NAMALWA (cell line): ENCODE measurements at places on chromosomes 16 and 17.

GRCh38 chr17:44333371-44333770, 8.7 kb upstream of the SLC25A39 start:
- DNase-seq, result no peak

GRCh38 chr16:60905811-60906210, 1130.4 kb downstream of the CDH8 start:
- no peak for DNase-seq

GRCh38 chr17:74368341-74369081, 1.2 kb downstream of the GPR142 start:
- DNase-seq, result peak; percentile 62

- no peak for DNase-seq
These were observed 37.7 kb downstream of the GINS2 start for GRCh38 chr16:85650844-85651628.

GRCh38 chr17:39484178-39484577, 22.9 kb downstream of the CDK12 start:
- DNase-seq, result no peak

DNA sequence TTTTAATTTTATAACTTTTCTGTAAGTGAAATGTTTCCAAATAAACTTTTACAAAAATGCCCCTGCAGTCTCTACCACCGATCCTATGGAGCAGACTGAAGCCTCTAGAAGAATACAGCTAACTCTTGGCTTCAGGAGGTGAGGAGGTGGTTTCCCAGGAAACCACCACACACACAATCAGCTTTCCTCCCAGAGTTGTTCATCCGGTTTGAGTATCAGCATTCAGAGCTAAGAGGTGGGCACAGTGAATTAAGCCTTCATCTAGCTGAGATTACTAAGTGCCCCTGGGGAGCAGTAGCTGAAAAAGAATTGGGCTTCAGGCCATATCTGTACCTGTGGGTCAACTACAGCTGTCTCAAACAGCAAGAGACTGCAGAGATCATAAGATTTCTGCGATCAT, 139.7 kb downstream of the AATF start:
- no peak for DNase-seq

- DNase-seq, result no peak
These were observed 54.0 kb upstream of the ZNF750 start for GRCh38 chr17:82893779-82894178.

DNA sequence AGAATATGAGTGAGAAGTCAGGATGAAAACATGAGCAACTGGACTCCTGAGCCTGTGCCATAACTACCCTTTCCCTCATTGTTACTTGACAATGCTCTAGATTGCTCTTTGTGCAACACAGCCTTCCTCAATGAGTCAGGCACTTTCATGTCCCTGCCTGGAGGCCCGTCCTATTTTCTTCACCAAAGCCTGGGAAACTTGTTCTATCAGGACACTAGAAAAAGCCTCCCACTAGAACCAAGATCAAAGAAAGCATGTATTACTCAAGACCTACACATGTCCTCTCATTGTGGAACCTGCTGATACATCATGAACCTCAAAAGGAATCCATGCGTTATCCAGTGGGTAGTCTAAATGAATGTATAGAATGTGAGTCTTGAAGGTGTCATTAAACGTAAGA, 624.5 kb downstream of the TOX3 start:
- DNase-seq, result no peak

GRCh38 chr16:64364016-64364415, 757.8 kb downstream of the CDH11 start:
- DNase-seq, result no peak

- no peak for DNase-seq
These were observed 14.4 kb downstream of the ASPSCR1 start for GRCh38 chr17:81991684-81992305.

- DNase-seq, result no peak
These were observed 88.2 kb downstream of the SPECC1 start for GRCh38 chr17:20097330-20097729.

DNA sequence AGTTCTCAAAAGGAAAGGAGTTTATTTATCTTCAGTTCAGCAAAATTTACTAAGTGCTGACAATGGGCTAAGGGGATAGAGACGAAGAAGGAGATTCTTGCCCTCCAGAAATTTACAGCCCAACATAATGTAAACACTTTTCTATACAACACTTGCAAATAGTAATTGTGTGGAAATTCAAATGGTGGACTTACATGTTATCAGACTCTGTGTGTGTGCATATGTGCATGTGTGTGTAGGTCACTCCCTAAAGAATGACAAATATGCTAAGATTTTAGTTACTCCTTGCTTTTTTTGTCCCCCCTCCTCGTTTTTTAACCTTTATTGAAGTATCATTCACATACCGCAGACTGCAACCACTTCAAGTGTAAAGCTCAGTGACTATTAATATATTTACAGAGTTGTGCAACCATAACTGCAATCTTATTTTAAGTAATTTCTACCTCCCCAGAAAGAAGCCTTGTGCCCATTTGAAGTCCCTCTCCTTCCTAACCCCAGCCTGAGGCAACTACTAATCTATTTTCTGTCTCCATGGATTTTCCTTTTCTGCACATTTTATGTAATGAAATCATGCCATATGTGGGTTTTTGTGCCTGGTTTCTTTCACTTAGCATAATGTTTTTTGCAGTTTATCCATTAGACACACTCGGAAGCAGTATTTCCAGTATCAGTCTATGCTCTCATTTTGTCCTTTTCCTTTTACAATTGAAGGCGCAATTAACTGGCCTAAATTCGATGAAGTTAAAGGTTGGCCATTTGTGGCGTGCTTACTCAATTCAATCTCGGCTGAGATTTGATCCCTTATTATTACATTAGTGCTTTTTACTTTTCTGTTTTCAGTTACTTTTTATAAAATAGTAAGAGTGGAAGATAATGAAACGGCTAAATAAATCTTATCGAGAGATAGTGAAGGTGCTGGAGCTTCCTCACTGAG, 318.4 kb downstream of the HAPSTR1 start:
- no peak for DNase-seq

DNA sequence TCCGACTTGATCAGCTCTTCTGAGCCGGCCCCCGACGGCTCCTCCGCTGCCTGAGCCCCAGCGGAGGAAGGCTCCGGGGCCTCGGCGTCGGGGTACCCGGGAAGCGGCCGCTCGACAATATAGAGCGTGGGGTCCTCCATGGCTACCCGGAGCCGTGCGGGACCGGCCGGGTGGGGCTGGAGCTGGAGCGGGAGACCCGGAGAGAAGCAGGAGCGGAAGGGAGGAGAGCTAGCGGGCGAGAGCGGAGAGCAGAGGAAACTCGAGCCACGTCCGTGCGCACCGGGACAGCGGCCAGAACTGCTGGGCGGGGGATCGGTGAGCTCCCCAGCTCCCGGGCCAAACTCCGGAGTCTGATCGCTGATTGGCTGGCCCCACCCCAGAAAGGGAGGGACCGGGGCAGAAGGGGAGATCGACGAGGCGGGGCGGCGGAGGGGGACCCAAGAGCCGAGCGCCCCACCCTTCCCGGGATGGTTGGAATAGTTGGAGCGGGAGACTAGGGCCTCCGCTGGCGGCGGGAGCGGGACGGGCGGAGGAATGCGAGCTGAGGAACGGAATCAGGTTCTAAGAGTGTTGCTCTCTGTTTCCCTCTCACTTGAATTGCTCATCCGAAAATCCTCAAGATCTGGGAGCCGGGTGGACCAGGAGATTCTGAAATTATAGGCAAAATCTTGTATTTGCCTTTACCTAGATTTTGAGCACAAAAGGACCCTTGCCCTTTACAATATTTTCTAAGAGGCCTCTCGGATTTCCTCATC, at the start of gene CAVIN1:
Gene CAVIN1 (minus strand): TSS at position 299 of the 755 bp plus-strand sequence. CDS start 159 bp downstream, at position 140.
- no peak for DNase-seq

- DNase-seq, result no peak
These were observed 14.0 kb upstream of the ATP2C2 start for GRCh38 chr16:84354306-84354705.

DNA sequence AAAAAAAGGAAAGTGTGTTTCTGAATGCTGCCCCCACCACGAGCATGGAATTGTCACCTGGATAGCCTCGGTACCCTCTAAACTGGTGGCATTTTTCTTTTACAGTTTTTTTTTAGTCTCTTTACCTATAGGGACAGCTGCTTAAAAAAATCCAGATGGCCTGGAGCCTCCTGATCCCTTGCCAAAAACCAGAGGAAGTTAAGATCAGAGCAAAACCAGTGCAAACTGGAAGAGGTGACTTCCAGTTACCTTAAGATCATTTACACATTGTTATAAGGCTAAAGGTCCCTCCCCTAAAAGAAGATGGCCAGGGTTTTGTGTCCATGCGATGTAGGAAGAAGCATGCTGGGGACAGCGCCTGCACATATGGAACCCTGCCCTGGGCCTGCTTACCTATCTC, 3.5 kb downstream of the MEFV start:
- DNase-seq, result no peak

- no peak for DNase-seq
These were observed 8.5 kb upstream of the RNF222 start for GRCh38 chr17:8406174-8406573.

DNA sequence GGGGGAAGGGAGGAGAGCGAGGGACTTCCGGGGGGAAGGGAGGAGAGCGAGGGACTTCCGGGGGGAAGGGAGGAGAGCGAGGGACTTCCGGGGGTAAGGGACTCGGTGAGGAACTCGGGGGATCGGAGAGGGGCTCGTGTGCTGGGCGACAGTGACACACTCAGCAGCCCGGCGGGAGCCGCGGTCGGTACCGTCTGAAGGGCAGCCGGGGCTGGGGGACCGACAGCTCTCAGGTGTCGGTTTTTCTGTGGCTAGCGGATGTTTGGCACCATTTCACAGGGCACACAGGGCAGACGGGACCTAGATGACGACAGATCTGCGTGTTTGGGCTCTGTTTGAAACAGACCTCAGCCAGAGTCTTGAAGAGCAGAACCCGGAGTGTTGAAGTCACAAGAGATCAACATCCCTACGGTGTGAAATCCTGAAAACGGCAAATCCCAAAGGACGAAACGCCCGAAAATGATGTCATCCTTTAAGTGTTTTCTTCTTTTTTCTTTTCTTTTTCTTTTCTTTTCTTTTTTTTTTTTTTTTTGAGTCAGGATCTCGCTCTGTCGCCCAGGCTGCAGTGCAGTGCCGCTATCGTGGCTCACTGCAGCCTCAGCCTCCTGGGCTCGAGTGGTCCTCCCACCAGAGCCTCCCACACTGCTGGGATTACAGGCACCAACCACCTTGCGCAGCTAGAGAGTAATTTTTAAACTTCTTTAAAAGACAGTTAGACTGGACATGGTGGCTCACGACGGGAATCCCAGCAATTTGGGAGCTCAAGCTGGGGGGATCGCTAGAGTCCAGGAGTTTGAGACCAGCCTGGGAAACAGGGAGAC, 23.9 kb downstream of the ZNF778 start:
- peak; percentile 91 for DNase-seq

- DNase-seq, result no peak
These were observed 910 bp downstream of the ITGAL start for GRCh38 chr16:30473231-30474073.

- DNase-seq, result no peak
These were observed 19.5 kb downstream of the GRIN2C start for GRCh38 chr17:74839990-74840852.

- no peak for DNase-seq
These were observed 59.1 kb downstream of the HS3ST3A1 start for GRCh38 chr17:13542636-13543035.

- peak; percentile 34 for DNase-seq
These were observed 1.2 kb upstream of the YPEL2 start for GRCh38 chr17:59330053-59330942.

DNA sequence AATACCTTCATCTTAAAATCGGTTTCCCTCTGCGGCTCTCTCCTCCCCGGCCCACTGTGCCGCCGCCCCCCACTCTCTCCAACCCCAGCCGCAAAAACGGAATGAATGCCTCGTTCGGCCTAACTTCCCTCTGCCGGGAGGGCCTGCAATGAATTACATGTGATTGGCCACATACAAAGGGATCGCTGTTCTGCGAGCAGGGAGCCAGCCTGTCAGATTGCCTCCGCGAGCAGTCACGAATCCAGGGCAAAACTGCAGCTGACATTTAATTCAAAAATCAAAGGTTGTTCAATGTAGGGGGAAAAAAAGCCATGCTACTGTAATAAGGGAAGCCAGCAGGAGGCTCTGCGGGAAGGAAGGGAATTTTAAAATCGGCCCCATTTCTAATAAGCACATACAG, 84.9 kb downstream of the TBC1D16 start:
- DNase-seq, result no peak

DNA sequence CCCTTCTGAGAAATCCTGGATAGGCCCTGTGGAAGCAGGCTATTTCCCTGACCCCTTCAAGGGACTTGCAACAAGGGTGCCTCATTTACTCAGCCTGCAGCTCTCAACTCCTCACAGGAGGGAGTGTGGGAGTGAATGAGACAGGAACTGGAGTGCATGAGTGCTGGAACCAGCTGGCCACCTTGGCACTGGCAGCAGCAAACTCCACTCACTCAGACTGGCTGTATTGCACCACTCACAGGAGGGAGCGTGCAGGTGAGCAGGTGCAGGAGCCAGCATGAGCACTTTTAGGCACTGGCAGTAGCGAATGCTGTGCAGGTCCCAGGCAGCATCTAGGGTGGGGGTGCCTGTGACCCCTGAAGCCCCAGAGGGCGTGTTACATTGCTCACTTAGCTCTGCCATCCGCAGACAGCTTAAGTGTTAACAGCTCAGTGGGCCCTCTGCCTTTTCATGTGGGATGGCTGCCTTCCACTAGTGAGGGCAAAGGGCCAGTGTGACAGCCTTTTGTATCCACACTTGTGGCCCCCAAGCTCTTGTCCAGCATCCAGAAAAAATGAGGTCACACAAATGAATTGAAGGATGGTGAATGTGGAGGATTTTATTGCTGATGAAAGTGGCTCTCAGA, 11.0 kb upstream of the ZNHIT3 start:
- no peak for DNase-seq

- no peak for DNase-seq
These were observed 17.0 kb upstream of the NTN1 start for GRCh38 chr17:9004132-9004960.

GRCh38 chr17:797236-797840, 15.2 kb downstream of the MRM3 start:
- no peak for DNase-seq
